ENCODE measurements at places on chromosomes 1 and 21.

- no peak for DNase-seq
Observed at GRCh38 chr1:11482198-11482597, 3.2 kb downstream of the DISP3 start.

- DNase-seq, result no peak
Observed at GRCh38 chr21:36707763-36708285, 8.9 kb downstream of the SIM2 start.

- no peak for DNase-seq
Observed at GRCh38 chr1:244068567-244068966, 17.5 kb downstream of the ZBTB18 start.

GRCh38 chr1:203268901-203269653, 36.2 kb upstream of the BTG2 start:
- DNase-seq, result no peak

GRCh38 chr1:65265651-65266351, 43.5 kb upstream of the DNAJC6 start:
- DNase-seq, result no peak

DNA sequence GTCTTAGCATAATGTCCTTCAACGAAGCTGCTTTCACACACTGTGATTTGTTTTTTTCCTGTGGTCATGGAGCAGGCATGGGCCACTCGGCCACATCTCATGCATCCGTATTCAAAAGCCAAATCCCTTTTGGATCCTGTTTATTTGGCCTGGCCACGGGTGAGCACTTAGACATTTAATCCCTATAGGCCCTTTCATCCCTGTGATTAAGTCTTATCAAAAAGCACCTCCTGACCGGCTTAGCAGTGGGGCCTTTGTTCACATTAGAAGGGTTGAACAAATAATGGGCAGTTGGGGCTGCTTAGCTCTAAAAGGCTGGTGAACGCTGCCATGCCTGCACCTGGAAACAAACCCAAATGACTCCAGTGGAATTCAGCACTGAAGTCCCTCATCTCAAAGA, 2.0 kb downstream of the KCNE2 start:
- DNase-seq, result no peak

- no peak for DNase-seq
Observed at GRCh38 chr1:203624341-203624712, 2.3 kb upstream of the ATP2B4 start.

GRCh38 chr1:212284332-212284743, 872 bp upstream of the PPP2R5A start:
- no peak for DNase-seq

DNA sequence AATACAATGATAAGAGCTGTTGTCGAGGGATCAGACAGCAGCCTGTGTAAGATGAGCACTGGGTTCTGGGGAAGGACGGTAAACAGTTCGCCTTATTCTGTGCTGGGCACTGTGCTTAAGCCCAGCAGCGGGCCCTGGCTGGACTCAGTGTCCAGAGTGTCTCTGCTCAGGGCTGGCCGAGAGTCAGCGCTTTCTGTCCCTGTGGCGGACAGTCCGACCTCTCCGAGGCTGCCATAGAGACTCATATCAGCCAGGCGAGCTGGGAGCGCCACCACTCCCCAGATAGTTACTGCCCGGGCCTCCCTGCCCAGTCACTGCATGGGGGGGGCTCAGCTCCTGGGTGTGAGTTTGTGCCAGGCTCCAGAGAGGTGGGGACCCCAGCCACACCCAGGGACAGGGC, 14.7 kb upstream of the NPHP4 start:
- no peak for DNase-seq

DNA sequence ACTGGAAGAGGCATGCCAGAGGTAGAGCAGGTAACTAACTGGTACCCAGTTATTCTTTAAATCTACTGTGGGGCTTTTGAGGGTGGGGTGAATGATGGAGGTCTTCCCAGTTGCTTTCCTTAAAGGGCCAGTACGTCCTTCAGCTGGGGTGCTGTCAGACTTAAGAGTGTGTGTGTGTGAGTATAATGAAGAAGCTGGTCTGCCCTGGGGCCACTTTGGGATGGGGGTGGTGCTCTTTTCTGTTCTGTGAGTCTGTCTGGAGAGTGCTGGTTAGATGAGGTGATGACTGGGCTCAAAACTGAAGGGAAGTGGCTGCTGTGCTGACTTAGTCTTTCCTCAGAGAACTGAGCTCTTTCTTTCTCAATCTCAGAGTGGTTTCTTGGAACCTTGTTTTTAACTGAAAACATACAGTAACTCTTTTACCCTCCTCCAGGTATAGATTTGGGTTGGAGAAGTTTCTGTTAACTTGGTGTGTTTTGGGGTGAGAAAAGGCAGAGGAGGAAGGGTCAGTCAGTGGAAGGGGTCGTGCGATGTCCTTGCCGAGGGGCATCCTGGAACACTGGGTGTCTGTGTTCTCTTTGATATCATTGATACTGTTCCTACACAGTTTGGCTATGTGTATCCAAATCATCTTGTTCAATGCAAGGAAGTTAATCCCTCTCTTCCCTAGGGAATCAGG, 746 bp downstream of the MACF1 start:
- DNase-seq, result peak; percentile 48

GRCh38 chr21:44967082-44968047, 27.5 kb downstream of the SLX9 start:
- DNase-seq, result no peak

GRCh38 chr1:16178596-16179497, 23.0 kb upstream of the EPHA2 start:
- DNase-seq, result no peak

GRCh38 chr21:39809936-39810335, 57.3 kb upstream of the PCP4 start:
- no peak for DNase-seq

GRCh38 chr1:65539266-65540131, 119.0 kb downstream of the LEPR start:
- DNase-seq, result no peak

DNA sequence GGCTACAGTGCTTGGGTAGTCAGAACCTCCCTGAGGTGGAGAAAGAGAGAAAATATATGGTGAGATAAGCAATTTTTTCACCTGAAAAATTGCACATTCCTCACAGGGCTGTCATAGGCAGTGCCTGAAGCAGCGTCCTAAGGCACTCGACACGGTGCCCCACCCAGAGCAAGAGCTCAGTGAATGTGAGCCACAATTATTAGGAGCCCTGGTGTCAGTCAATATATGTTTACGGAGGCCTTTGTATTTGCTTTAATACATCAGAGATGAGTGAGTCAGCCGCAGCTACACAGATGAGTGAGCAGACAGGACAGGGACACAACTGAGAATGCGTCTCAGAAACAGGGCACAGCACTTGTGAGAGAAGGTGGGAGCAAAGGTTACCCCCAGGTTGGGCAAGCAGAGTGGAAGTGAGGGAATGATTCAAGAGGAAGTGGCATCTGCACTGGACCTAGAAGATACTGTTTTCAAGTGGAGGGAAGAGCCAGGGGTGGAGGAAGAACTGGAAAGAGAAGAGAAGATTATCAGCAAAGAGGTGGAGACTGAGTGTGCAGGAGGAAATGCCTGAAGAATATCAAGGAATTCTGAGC, 5.2 kb upstream of the PIGC start:
- no peak for DNase-seq

DNA sequence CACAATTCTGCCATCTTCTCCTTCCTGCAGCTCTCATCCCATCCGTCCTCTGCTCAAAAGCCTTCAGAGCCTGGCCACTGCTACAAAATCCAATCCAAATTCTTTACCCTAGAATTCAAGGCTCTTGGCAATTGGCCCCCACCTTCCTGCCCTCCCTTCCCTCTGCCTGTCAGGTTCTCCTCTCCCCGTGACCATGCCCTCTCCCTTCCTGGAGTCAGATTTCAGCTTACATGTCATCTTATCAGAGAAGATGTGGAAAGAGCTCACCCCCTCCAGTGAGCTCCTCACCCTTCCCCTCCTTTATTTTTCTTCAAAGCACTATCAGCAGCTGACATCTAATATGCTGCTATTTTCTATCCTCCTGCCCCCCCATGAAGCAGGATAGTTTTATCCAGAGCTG, 86.9 kb downstream of the GRIK3 start:
- no peak for DNase-seq

- no peak for DNase-seq
Observed at GRCh38 chr1:160082926-160083325, 1.6 kb downstream of the KCNJ9 start.

DNA sequence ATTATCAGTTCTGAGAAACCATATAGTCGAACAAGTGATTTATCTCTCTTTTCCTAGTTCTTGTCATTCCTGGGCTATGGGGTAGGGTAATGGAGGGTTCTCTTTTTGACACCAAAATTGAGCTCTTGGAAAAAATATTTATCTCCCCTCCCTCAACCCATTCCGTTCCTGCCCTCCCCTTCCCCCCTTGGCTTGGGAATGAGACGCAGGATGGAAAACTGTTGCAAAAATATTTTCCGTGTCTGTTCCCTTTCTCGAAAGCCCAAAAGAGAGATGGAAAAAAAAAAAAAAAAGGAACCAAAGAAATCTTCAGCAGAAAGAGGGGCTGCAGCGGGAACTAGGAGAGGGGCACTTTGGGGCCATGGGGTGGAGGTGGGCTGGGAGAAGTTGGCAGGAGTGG, 766 bp downstream of the ATP2B4 start:
- DNase-seq, result no peak

DNA sequence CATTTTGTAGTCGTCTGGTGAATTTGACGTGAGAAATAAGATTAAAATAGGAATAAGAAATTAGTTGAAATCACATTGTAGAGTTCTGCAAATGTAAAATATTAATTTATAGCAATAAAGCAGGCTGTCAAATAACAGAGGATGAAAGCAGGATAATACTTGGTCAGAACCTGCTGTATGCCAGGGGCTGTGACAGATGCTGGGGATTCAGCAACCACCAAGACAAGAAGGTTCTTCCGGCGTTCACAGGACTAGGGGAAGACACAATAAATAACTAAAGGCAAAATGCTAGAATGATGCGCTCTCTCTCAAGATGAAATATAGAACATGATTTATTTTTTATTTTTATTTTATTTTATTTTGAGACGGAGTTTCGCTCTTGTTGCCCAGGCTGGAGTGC, 6.8 kb upstream of the PARK7 start:
- DNase-seq, result no peak

- no peak for DNase-seq
Observed at GRCh38 chr21:46061518-46061917, 36.4 kb upstream of the COL6A2 start.

DNA sequence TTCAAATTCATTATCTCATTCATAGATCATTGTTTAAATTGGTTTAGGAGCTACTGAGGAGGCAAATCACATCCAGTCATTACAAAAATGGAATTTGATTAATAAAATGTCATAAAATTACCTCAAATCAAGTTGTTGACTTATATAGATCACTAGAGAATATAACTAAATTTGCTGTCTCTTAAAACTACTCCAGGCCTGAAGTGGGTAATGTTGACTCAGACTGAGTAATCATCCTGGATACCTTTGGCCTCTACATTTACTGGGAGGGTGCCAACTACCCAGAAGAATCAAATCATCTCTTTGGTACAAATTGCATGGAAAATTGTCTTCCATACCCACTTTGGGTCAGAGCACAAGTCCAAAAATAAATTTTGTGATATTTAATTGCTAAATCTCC, 191.2 kb upstream of the GREM2 start:
- DNase-seq, result no peak

GRCh38 chr1:230633469-230633868, 8.8 kb upstream of the COG2 start:
- no peak for DNase-seq

DNA sequence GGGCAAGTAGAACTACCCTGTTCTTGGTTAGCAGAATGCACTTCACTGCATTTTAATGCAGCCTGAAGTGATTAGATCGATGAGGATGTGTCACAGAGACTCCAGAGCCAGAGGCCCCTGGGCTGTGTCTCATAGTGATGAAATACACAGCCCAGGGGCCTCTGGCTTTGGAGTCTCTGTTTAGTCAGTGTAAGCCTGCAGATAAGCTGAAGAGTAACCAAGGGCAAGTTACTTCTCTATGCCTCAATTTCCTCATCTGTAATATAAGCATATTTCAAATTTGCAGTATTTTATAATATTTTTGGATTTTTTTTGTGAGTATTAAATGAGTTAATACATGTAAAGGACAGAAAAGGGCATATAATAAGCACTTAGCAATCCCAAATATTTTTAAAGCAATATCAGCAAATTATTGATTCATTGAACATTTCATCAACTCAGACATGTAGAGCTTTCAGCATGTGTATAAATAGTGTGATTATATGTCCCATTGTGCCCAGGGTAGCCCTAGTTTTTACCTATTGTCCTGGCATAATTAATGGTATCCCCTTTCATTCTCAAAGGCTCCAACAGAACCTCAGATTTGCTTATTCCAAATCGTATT, 23.6 kb upstream of the APOBEC4 start:
- DNase-seq, result no peak

- DNase-seq, result peak; percentile 91
Observed at GRCh38 chr1:27392096-27392777, at the start of gene GPR3. Gene GPR3, plus strand, starts transcription at chr1:27392622. Its CDS starts 1,177 bp downstream, at chr1:27393799.

DNA sequence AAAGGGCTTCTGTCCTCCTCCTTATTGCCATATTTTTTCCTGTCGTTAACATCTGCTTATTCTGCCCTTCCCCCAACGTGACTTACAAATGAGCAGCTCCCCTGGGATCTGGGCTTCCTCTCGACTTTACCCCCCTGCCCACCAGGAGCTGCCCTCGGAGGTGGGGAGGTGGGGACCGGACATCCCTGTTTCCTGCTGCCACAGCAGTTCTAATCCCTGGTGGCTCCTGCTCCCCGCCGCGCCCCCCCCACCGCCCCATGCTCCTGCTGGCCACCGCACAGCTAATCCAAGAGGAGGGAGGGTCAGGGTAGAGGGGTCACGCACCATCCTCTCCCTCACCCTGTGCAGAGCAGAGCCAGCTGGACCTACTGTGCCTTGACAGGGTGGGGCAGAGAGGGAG, 4.4 kb upstream of the SLC27A3 start:
- DNase-seq, result no peak

DNA sequence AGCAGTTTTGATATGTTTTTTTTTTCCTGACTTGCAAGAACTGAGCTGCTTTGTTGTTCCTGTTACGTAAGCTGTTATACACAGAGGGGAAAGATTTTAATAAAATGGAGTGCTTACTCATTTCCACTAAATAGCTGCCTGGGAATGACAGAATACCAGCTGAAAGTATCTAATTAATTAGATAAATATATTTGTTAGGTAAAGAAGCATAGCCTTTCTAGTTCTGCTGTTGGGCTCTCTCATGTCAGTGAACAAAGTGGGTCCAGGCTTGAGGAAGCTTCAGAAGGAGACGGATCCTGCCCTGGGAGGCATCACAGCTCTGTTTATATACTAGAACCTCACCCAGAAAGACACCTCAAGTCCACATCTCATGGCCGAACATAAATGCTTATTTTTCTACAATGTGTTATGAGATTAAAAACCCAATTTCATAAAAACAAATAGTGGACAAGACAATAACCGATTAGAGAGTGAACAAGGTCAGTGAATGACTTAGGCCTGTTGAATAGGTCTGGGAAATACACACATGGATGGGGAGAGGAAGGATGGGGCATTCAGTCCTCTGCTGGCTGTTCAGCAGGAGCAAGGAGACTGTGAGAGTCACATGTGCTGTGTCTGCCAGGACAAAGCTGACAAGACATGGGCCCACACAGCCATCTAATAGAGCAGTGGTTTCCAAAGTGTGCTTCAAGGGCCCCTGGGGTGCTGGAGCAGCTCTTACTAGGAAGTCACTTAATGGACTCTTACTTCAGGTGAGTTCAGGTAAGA, 20.6 kb downstream of the TRAF5 start:
- DNase-seq, result no peak

GRCh38 chr1:8965121-8965820, 19.6 kb downstream of the CA6 start:
- no peak for DNase-seq
